ENCODE measurements at places on chromosomes 7 and 10.

- DNase-seq: no peak
Observed at GRCh38 chr7:45027774-45028114, 27.7 kb downstream of the CCM2 start.

DNA sequence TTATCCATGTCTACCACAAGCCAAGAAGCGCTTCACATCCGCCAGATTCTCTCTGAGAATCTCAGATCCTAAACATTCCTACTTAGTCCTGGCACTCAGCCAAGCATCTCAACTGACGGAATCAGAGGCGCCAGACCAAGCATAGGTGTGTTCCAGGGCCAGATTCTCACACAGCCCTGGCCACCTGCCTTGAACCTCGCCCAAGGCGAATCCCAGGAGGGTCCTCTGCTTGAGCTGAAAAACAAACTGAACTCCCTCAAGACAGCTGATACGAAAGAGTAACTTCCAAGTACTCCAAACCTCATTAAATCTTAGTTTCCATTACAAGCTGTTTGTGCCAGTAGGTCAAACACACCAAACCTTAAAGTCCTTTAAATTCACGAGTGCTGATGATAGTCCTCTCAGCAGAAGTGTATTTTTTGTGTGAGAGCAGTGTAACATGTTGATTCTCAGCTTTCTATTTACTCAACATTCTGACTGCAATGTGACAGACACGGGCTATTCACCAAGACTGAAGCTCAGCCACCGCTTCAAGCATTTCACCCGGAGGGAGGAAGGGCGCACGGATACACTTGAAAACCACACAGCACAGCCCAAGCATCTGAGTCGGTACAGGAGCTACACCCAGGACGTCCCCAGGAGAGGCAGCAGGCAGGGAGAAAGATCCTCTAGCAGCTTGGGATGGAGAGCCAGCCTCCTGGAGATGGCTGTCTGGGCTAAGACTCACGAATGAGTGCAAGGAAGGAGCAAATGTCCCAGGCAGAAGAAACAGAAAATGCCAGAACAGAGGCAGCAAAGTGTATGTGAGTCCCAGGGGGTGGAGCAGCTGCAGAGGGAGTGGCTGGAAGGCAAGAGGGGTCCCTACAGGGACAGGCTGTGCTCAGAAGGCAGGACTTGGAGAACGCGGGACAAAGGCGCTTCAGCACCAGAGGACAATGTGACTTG, 6.0 kb downstream of the PARD3 start:
- DNase-seq: no peak

GRCh38 chr10:89344156-89344555, 16.4 kb downstream of the IFIT3 start:
- DNase-seq: no peak

DNA sequence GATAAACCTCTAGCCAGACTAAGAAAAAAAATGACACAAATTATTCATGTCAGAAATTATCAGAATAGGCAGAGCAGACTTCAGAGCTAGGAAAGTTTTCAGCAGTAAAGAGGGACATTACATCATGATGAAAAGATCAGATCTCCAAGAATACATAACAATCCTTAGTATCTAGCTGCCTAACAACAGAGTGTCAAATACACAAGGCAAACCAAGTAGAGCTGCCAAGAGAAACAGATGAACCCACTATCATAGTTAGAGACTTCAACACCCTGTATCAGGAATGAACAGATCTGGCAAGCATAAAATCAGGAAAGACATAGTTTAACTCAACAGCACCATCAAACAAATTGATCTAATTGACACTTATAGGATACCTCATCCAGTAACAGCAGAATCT, 92.3 kb downstream of the NKX6-2 start:
- DNase-seq: no peak

DNA sequence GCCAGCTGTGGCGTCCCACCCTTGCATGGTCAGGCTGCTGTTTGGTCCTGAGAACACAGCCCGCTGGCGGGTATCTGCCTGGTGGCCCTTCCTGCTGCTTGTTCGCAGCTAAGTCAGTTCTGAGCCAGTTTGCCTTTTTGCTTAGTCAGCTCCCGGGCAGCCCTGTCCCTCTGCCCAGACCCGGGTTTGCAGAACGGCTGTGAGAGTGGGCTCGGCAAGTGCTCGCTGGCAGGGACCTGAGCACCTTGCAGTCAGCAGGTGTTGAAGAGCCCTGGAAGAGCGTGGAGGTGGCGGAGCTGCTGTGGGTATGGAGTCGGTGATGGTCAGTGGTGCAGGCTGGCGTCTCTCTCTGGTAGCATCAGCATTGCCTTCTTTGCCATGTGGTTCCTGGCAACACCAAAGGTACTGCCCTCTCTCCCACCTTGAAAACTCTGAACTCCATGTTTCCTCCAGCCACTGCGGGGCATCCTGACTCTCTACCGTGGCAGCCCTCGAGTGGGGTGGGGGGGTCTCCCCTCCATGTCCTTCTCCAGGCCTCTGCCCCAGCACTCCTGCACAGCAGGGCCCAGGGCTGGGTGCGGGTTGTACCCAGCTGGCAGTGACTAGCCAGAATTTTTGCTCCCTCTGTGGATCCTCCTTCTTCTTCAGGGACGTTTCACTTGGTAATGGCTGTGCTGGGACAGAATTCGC, 4.6 kb downstream of the INPP5A start:
- no peak for DNase-seq

GRCh38 chr7:18541181-18541870, 45.8 kb downstream of the HDAC9 start:
- DNase-seq: no peak

DNA sequence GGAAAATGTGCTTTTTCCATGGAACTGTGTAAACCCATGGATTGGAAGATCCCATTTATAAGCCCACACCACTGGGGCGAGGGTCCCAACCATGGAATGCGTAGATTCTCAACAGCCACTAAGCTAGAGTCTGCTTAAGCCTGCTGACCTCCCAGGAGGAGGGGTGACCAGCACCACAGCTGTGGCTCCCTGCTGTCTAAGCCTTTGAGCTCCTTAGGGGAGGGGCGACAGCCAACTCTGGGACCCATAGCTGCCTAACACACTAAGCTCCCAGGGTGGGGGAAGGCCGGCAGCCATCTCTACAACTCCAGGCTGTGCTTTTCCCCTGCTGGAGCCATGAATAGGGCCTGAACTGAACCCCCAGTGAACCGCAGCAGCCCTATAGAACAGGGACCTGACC, 249.8 kb upstream of the HPS1 start:
- no peak for DNase-seq

DNA sequence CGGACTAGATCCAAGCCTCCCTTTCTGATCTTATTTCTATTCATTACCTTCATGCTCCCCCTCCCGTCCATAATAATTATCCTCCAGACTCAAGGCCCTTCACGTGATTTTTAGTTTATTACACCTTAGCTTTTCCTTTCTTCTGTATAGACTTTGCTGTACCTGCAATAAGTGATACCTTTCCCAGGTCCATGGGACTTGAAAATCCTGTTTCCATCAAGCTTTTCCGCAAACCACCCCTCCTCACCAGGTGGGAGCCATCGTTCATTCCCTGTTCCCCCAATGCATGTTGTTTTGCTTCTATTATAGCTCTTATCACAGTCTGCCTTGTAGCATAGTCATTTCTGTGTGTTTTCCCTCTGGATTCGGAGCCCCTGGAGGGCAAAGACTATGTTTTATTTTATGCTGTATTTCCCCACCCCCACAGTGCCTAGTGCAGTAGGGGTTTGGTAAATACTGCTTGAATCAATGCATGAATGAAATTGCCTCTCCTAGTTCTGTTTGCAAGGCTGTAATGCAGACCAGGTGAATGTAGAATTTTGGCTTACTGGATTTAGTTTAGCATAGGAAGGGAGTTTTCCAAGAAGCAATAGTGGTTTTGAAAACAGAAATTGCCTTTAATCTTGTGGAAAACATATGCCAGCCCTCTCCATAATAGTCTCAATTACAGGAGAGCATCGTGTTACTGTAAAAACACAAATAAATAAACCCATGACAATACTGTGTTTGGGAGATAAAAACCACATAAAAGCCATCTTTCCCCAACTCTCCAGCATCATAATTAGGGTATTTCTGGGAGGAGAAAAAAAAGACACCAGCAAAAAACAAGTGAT, 213.4 kb downstream of the AUTS2 start:
- DNase-seq: no peak

DNA sequence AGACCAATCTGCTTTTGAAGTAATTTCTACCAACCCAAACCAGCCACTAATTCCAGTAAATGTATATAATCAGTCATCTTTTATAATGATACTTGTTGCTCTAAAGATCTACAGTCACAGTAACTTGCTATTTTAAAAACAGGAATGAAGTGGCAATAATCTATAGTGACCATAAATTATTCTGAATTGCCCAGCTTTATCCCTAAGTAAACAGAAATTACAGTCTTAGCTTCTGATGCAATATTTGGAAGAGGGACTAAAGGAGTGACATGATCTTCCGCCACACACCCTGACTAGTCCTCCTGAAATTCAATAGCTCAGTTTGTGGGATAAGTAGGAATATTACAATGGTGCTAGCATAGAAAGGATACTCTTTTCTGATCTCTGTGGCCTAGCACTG, 96.1 kb downstream of the ATE1 start:
- no peak for DNase-seq

GRCh38 chr7:71645836-71646235, 513.9 kb downstream of the GALNT17 start:
- no peak for DNase-seq

DNA sequence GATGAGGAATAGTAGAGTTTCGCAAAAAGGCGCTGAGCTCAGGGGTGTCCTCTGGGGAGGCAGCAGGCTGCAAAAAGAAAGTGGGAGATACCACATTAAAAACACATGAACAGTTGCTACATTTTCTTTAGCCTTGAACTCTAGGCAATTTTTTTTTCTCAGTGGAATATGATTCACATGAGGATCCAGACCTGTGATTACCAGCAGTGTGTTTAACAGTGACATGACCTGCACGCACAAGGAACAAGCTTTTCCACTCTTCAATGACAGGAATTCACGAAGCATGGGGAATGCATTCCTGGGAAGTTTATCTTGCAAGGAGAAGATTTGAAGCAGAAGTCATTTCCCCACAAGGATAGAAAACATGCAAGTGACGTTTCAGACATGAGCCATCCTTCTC, 161.6 kb downstream of the ITGA8 start:
- no peak for DNase-seq

DNA sequence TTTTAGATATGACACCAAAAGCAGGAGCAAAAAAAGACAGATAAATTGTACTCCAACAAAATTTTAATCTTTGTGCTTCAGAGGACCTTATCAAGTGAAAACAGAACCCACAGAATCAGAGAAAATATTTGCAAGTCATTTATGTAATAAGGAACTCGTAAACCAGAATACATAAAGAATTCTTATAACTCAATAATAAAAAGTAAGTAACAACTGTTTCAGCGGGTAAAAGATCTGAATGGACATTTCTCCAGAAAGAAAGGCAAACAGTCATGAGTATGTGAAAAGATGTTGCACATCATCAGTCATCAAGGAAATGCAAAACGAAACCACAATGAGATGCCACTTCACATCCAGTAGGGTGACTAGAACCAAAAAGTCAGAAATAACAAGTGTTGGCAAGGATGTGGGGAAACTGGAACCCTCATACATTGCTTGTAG, 167.7 kb upstream of the KCTD7 start:
- no peak for DNase-seq

GRCh38 chr10:12589791-12590190, 240.4 kb downstream of the CAMK1D start:
- no peak for DNase-seq

DNA sequence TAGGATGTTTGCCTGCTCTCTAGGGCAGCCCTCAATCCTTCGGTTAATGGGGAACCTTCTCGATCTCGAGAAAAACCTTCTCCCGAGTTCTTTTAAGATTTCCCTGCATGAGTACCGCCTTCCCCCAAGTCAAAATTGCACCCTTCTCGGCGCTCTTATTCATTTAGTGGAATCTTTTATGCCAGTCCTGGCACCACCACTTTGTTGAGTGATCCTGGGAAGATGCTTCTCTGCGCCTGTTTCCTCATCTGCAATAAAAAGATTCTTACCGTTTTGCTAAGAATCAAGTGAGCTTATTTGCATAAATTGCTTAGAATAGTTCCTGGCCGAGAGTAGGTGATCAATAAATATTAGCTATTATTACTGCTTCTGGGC, 697 bp downstream of the ARPC1A start:
- no peak for DNase-seq

- DNase-seq: no peak
Observed at GRCh38 chr10:98285416-98285815, 17.4 kb upstream of the LOXL4 start.

GRCh38 chr10:125557801-125558505, 125.0 kb downstream of the TEX36 start:
- no peak for DNase-seq

GRCh38 chr10:7952266-7952665, 102.2 kb upstream of the GATA3 start:
- no peak for DNase-seq

GRCh38 chr7:135768064-135768463, 19.5 kb upstream of the FAM180A start:
- DNase-seq: no peak

DNA sequence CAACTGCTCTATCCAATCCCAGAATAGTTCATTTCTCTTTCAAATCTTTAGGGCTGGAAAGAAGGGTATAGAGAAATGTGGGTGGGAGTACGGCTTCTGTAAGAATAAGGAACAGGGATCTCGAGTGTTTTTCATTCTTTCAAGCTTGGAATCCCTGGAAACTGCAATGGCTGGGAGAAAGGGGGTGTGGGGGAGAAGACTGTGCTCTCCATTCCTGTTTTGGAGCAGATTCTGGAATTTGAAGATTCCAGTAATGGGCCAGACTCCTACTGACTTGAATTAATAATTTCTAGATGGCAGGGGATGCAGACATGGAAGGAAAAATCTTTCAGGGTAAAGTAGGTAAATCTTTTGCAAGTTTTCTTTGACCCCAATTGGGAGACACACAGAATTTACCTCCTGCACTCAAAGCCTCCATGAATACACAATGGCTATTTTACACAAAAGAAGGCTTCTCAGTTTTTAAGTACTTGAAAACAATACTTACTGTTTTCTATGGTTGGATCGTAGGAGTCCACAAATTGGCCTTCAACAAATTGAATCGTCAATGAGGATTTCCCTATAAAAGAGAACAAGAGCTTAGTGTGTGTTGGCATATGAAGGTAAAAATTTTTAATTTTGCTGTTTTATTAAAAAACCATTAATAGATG, 29.1 kb downstream of the RHEB start:
- DNase-seq: no peak

DNA sequence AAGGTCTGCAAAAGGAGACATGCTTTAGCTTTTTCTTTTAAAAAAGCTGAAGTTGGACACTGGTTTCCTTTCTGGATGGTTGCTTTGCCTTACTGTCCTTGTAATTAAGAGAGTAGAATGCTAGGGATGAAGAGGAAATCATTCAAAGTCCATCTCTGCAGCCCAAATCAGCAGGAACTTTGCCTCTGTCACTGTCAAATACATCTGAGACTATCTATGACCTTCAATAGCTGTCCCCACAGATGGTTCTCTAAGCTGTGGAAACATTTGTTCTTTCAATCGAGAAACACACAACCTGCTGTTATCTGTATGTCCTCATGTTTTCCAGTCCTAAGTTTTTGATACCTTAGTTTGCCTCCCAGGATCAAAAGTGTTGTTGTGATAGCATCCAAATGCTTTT, 117.5 kb downstream of the SORBS1 start:
- DNase-seq: no peak

GRCh38 chr7:149261829-149262617, at the start of gene ZNF783:
Gene ZNF783, plus strand, starts transcription at chr7:149262196. Its CDS starts 138 bp downstream, at chr7:149262334.
- peak; percentile 93 for DNase-seq

GRCh38 chr7:107933386-107934013, 42.5 kb downstream of the DLD start:
- DNase-seq: no peak
